ENCODE measurements at places on chromosomes 13 and 19.
A peak's percentile ranks its signal among the peaks of the same experiment; 100 is the strongest.

DNA sequence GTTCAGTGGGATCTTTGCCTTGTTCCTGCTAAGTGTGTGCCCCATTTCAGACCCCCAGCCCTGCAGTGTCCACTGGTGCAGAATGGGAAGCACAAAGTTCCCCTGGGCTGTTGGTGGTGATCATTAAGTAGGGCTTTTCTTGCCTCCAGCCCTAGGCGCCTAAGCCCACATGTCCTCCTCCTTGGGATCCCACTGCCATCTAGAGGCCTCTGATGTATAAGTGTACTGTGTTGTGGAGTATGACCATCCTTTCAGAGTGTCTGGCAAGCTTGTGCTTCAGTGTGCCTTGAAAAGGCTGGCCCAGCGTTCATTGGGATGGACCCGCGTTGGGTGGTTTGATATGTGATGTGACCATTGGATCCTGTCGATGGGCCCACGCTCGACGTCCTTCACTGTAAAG, 71.2 kb downstream of the WASF3 start:
- peak; percentile 23 for DNase-seq

DNA sequence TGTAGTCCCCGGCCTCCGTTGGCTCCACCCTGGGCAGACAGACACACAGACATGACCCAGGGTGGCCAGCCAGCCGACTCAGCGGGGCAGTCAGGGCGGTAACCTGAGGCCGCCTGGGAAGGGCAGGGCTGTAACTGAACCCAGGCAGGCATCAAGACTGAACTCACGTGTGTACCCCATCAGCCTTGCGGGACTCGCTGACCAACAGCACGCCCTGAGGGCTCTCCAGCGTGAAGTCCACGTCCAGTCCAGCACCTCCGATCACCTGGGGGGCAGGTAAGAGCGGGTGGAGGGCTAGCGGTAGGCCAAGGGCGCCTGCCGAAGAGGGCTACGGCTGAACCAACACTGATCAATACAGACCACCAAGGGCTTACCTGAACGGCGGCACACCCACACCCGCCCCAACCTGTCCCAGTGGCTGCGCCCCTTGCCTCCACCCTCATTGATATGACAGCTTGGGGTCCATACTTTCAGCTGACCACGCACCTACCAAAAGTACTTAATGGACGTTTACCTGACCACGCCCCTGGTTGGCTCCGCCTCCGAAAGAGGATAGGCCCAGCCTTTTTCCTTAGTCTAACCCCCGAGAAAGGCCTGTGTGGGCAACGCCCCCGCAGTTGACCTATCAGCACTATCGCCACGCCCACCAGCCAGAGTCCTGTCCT, 791 bp downstream of the TMED1 start:
- no peak for DNase-seq

- no peak for DNase-seq
Observed at GRCh38 chr13:42064966-42065365, 16.5 kb downstream of the DGKH start.

DNA sequence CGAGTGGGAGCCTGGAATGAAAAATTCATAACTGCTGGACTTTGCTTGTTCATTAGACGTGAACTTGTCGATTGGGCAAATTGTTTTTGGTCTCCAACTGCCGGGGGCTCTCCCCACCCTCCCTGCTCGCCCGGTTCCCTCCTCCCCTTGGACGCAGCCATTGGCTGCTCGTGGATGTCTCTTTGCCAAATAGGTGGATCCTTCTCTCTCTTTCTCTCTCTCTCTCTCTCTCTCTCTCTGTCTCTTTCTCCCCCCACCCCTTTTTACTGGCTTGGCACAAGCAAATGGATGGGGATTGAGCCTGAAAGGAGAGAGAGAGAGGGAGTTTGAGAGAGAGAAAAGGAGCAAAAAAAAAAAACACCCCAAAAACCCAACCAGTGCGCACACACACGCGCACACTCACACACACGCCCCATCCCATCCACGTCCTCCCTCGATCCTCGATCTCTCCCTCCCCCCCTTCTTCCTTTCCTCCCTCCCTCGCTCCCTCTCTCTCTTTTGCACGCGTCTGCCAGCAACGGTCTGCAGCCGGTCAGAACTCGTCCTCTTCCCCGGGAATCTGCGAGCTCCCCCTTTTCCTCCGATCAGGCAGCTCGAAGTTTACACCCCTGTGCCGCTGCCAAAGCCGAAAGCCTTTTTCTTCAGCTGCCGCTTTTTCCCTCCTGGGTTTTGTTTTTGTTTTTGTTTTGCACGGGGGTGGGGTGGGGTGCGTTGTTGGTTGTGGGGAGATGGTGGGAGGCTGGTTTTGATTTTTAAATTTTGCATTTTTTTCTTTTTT, 27.8 kb downstream of the NFIX start:
- DNase-seq, result peak; percentile 96

GRCh38 chr19:398719-399118, 10.2 kb downstream of the C2CD4C start:
- no peak for DNase-seq

- DNase-seq, result no peak
Observed at GRCh38 chr13:50291611-50292010, 276.4 kb downstream of the KCNRG start.

GRCh38 chr19:14197882-14198281, 8.1 kb downstream of the ADGRL1 start:
- no peak for DNase-seq

DNA sequence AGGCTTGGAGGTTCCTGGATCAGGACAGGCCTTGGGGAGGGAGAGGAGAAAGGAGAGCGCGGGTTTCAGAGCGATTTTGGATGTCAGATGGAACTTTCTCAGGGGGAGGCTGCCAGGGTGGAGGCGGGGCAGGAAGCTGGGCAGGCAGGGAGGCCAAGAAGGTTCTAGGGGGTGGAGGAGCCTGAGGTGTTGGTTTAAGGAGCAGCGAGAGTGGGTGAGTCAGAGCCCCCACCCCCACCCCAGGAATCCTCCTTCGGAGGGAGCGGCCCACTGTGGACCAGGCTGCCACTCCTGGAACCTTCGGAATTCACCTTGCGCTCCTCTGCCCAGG, 15.9 kb upstream of the NOP53 start:
- peak; percentile 69 for DNase-seq

DNA sequence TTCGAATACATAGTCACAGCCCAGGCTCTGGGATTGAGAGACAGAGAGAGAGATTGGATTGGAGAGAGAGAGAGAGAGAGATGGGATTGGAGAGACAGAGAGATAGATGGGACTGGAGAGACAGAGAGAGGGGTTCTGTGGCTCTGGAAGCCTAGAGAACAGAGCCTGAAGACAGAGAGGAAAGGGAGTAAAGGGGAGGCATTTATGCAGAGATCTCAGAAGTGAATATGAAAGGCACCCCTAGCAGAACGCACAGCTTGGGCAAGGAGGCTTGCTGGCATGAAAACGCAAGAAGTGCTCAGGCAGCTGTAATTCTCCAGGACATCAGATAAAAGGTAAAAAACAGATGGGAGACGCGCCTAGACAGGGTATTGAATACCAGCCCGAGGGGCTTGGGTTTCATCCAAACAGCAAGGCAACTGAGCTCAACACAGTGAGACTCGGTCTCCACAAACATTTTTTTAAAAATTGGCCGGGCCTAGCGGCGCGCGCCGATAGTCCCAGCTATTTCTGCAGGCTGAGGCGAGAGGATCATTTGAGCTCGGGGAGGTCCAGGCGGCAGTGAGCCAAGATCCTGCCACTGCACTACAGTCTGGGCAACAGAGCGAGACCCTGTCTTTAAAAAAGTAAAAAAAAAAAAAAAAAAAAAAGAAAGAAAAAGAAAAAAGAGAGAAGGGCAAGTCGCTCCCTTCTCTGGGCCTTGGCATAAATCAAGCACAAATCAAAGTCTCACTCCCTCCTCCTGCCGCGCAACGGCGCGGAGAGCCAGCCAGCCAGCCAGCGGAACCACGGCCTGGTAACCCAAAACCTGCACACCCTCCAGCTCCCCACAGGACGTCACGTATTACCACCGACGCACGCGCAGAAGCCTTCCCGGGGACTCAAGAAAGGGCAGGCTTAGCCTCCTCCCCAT, 774 bp upstream of the PPP2R1A start:
- no peak for DNase-seq

DNA sequence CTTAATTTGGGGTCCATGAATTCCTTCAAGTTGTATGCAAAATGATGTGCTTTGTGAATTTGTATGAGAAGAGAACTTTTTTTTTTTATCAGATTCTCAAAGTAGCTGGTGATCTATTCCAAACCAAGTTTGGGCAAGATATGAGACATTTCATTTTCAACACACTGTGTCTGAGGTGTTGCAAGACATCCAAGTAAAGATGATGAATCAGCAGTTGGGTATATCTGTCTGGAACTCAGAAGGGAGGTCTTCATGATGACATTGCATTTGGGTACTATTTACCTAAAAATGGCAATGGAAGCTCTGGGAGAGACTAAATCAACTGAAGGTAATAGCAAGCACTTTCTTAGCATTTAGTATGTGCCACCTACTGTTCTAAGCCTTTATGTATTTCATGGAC, 2.8 kb downstream of the FAM124A start:
- no peak for DNase-seq

DNA sequence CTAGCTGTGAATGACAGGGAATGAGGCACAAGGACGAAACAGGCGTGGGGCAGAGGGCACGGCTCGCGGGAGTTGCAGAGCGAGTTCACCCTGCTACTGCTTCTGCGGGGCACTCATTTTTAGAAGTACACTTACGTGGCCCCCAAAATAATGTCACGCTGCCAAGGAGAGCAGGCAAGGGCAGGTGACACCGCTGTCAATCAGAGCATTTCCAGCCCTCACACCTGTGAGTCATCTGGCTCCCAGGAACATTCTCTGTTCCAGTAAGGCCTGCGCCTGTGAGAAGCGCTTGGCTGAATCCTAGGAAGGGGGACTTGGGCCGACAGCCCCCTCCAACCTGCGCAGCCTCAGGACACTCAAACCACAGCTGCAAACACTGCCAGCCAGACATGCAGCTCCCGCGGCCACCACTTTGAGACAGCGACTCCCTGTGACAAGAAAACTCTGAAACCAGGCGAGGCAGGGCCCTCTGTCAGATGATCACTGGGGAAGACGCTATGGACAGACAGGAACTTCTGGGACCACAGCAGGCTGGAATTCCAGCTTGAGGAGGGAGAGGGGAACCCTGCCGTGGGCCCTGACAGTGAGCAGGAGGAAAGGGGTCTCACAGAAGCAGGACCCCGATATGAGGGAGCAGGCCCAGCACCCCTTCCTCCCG, 12.7 kb downstream of the DOT1L start:
- DNase-seq, result no peak

- no peak for DNase-seq
Observed at GRCh38 chr13:113353254-113353653, 10.7 kb downstream of the GRTP1 start.

DNA sequence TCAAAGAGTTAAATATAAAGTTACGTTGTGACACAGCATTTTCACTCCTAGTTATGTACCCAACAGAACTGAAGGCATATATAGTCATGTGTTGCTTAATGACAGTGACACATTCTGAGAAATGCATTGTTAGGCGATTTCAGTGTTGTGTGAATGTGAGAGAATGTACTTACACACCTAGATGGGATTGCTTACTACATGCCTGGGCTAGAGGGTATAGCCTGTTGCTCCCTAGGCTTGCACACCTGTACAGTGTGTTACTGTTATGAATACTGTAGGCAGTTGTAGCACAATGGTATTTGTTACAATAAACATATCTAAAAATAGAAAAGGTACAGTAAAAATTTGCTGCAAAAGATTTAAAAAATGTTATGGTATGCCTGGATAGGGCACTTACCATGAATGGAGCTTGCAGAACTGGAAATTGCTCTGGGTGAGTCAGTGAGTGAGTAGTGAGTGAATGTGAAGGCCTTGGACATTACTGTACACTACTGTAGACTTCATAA, 89.2 kb downstream of the DHRS12 start:
- no peak for DNase-seq

DNA sequence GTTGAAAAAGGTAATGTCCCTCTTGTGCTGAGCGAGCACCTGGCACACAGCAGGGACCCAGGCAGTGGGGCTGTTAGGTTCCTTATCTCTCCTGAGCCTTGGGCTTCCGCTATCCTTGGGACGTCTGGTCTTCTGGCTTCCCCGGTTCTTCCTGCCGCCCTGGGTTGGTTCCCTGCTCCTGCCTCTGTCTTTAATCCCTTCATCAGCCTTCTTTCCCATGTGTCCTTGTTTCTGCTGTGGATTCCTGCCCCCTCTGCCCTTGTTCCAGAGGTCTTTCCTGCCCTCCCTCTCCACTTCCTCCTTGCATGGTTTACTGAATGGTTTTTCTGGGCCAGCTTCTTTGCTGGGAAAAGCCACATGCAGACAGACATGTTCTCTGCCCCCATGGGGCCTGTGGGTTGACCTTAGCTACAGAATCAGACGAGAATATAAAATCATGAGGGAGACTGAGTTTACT, 2.6 kb downstream of the EPN1 start:
- DNase-seq, result no peak

DNA sequence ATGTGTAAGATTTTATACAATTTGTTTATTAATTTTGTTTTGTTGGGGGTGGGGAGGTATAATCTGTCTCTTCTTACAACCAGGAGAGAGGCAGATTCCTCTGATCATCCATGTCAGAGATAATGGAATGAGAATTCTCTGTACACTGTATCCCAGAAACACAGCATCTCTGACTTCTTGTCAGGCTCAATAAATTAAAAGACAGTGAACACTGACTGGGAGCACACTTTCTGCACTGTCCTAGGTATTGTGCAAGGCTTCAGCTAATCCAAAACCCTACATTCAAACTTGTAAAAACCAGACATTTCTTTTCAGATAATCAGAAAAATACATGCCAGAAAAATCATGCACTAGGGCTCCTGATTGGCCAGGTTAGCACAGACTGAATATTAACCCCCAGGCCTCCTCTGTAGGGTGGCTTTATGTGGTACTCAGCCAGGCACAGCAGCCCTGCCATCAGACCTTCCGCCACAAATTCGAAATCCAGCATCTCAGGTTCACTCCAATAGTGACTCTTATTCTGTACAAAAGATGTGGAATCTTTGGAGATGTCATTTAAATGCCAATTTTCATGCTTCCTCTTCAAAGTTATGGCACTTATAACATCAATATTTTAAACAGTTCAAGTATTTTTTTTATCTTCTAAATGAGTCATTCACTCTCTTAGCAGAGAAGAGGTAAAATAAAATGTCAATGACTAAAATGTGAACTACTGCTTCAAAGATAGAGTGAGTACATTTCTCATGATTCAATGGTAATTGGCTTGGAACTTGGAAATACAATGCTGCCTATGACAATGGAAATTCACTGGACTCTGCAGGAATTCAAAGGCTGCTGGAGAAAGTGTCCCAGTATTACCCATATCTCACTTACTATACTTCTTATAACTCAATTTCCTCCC, 211.5 kb downstream of the KLF12 start:
- no peak for DNase-seq

DNA sequence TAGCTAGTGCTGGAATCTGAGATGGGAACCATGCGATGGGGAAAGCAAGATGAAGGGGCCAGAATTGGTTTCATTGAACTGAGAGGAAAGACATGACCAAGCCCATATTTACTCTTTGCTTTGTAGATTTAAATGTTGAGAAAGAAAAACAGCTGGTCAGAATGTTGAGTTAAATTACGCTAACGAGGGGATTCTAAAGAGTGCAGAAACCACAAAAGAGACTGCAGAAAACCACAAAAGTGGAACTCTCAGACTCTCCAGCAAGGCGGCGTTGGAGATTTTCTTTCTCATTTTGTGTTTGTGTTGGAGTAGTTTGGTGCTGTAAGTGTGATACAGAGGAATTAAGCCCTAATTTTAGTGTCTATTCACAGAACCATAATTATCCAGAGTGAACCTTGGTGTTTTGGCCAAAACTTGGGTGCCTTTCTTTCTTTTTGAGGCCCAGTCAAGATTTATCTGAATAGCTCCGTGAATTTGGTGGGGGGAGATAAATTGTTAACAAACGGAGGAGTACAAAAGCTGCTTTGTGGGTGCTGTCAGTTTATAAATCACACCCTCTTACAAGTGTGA, 26.3 kb downstream of the SAE1 start:
- no peak for DNase-seq

All from fibroblast of the conjunctiva (primary cell).